H7 (cell line): ENCODE measurements at places on chromosomes 13 and 19.

DNA sequence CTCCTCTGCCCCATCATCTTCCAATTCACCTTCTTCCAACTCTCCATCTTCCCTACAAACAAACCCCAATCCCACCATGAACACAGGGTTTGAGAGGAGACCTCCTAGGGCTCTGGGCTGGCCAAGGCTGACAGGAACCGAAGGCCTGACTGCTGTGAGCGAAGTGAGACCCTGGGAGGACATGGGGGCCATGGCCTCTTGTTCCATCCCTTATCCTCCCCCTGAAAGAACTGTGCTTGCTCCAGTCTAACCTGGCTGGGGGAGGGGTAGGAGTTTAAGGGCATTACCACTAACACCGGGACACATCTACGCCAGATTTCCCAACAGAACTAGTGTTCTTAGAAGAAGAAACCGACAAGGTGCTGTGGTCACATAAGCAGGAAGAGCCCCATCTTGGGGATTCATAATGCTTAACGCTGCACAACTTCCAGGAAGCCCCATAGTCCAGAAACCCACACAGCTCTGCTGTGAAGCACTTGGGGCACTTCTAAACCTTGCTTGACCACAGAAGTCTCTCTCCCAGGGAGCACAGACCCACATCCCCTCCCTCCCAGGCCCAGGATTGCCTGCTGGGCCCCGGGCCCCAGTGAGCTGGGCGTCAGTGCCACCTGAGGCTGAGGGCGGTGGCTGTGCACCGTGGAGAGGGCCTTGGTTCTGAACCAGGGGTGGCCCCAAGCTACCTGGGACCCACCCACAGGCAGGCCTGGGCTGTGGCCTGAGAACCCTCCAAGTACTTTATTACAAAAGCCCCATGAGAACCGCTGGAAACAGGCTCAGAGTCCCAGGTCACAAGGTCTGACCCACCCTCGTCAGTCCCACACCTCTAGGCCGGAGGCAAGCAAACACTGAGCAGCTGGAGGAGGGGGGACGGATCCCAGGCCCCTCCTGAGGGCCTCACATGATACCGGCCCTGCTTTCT is 18.8 kb downstream of the ZC3H4 start:
- peak; percentile 59 for DNase-seq

- peak; percentile 89 for DNase-seq
Measured at GRCh38 chr13:20182231-20182846, 10.4 kb downstream of the GJB2 start.

- DNase-seq, result no peak
Measured at GRCh38 chr19:52936151-52936953, 13.1 kb upstream of the ZNF888 start.

GRCh38 chr13:35712907-35713761 is 236.6 kb upstream of the MAB21L1 start:
- peak; percentile 50 for DNase-seq

DNA sequence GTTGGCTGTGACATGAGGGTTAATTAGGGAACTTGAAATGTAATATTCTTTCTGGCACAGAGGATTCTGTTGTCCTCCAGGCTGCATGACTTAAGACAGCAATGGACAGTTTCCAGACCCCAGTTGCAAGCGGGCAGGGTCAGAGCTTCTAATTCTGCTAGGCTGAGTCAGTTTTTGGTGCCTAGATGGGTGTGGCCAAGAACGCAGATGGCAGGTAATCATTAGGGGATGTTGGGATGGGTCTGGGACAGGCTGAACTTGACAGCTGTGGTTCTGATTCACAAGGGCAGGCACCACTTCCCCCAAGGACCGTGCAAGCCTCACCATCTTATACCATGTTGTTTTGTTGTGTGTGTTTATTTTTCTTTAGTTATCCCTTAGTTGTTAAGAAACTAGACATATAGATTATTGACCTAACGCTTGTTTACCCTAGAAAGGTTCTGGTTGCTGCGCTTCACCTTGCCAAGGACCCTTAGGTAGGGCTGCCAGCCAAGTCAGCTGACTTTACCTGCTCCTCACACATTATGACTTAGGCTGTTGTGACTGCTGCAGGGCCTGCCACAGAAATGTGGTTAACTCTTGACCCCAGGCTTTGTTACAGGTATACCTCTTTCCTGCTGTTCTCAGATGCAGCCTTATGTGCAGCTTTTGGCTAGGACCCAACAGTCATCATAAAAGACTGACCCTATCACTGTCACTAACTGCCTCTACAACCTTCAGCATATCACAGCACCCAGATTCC is 117.7 kb upstream of the KLF12 start:
- no peak for DNase-seq

GRCh38 chr13:79519255-79519654 is 38.3 kb downstream of the NDFIP2 start:
- no peak for DNase-seq

GRCh38 chr13:43132911-43133310 is 109.5 kb downstream of the DNAJC15 start:
- DNase-seq, result no peak
